ENCODE measurements at places on chromosomes 2 and 18. TPM values are rescaled to one million over a fixed set of nuclear protein-coding genes. Genes with fewer than 3 reads are reported as not detected.

The ARL4C gene
- total RNA-seq: 2.7 TPM

The TTR gene
- total RNA-seq: not detected

The AQP12A gene
- total RNA-seq: not detected

The ZNF804A gene
- total RNA-seq: not detected

GRCh38 chr2:121144111-121144510 is 140.9 kb downstream of the TFCP2L1 start:
- DNase-seq: no peak

- no peak for DNase-seq
These were observed 70.5 kb downstream of the CPS1 start for GRCh38 chr2:210626849-210627248.

GRCh38 chr2:168970711-168971233 is 60.4 kb downstream of the ABCB11 start:
- DNase-seq: no peak

GRCh38 chr18:50970006-50970405 is 2.2 kb downstream of the ELAC1 start:
- peak; percentile 42 for DNase-seq

- DNase-seq: no peak
These were observed 36.0 kb downstream of the LBH start for GRCh38 chr2:30267161-30267975.

- DNase-seq: no peak
These were observed 23.5 kb downstream of the MAL start for GRCh38 chr2:95048825-95049682.

GRCh38 chr2:84481702-84482101 is 22.6 kb upstream of the SUCLG1 start:
- DNase-seq: no peak

DNA sequence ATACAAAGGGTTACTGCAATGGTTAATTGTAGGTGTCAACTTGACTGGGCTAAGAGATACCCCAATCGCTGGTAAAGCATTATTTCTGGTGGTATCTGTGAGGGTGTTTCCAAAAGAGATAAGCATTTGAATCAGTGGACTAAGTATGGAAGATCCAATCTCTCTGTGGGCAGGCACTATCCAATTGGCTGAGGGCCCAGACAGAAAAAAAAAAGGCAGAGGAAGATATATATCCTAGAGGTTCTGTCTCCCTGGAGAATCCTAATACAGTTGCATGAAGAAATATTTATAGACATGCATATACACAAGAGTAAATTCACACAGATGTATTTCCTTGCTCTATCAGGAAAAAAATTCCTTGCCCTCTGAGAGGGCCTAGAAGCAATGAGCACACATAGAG is 43.9 kb downstream of the TBC1D8 start:
- no peak for DNase-seq

DNA sequence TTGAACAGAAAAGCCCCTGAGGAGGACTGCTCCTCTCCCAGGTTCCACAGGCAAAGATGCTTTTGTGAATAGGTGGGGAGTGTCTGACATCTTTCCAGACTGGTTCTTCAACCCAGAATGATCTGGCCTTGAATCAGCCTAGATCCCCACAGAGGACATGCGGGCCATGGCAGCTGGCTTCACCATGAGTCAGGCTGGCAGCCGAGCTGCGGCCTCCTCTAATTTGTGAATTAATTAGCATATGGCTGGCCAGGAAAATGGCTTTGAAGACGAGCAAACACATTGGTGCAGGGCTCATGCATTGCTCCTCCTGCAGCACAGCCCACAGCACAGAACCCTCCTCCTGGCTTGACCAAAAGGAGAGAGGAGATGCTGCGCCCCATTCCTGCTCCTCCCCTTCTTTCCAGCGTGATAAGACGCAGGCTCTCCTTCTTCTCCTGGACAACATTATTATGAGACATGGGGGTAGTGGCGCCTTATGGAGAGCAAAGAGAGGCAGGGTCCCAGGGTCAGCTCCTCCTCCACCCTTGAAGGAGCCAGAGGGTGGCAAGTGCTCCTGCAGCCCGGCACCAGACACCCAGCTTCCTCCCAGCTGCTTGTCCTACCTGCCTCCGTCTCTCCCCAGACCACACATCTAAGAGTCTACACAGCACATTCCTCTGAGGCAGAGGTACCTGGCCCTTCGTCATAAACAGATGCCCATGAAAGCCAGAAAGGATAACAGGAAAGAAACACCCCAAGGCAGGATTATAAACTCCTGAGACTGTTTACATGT is 66.7 kb downstream of the EDAR start:
- DNase-seq: no peak

GRCh38 chr2:237480988-237481525 is 6.0 kb upstream of the MLPH start:
- DNase-seq: no peak

DNA sequence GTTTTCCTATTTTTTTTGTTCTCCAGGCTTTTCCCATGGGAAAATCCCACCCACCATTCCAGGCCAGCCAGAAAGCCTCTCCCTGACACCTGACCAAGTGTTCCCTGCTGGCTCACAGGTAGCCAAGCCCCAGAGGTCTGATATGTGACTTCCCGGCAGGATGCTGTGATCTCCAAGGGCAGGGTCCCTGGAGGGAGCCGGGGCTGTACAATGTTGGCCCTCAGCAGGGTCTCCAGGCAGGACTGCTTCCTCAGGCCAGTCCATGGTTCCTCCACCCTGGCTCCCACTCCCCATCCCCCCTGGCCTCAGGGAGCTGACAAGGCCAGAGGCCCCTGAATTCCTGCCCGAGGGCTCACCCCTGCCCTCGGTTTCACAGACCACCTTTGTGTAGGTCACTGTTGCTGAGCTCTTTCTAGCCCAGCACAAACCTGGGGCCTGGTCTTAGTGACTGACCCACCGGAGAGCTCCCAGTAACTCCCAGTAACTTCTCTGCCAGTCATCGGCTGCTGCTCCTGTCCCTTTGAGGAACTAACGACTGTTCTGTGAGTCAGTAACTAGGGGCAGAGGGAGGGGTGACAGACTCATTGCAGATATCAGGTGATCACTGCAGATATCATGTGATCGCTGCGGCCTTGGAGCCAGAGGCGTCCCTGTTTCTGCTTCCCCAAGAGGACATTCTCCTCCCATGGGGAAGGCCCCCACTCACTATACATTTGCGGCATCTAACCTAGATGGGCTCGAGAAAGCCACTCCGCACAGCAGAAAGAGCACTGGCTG is 38.7 kb downstream of the SDC1 start:
- no peak for DNase-seq

DNA sequence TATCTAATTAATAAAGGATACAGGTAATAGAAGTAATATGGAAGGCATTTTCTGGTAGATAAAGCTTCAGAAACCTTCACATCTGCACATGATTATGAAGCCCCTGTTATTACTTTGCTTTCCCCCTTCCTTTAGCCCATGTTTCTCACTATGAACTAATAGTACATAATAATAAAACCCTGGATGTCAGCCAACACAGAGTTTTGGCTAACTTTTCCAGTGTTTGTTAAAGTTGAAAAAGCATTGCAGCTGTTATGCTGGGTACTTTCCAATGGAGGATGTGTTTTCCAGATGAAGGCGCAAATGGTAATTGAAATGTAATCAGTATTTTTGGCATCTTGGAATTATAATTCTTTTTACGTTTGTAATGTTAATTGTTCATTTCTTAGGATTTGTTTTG is 43.5 kb downstream of the SPTBN1 start:
- no peak for DNase-seq

- no peak for DNase-seq
These were observed 52.7 kb downstream of the RBMS1 start for GRCh38 chr2:160440888-160441287.
